Fibroblast of skin of scalp (primary cell): ENCODE measurements at places on chromosomes 6 and 20.

DNA sequence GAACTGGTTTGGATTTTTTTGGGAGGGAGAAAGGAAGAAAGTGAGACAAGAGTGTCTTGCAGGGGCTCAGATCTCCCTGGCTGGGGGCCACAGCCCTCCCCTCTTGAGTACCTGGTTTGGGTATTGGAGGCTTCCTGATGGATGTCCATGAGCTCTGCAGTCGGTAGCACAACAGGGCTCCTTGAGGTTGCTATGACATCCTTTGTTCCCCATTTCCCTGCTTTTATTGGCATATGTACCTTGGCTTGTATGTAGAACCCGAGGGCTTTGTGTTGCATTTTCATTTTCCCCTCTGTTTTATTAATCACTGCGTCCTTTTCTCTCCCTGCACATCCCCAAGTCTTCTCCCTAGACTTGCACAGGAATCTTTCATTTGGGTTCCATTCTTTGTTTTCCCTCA lies 355.5 kb upstream of the TSHZ2 start:
- no peak for DNase-seq

DNA sequence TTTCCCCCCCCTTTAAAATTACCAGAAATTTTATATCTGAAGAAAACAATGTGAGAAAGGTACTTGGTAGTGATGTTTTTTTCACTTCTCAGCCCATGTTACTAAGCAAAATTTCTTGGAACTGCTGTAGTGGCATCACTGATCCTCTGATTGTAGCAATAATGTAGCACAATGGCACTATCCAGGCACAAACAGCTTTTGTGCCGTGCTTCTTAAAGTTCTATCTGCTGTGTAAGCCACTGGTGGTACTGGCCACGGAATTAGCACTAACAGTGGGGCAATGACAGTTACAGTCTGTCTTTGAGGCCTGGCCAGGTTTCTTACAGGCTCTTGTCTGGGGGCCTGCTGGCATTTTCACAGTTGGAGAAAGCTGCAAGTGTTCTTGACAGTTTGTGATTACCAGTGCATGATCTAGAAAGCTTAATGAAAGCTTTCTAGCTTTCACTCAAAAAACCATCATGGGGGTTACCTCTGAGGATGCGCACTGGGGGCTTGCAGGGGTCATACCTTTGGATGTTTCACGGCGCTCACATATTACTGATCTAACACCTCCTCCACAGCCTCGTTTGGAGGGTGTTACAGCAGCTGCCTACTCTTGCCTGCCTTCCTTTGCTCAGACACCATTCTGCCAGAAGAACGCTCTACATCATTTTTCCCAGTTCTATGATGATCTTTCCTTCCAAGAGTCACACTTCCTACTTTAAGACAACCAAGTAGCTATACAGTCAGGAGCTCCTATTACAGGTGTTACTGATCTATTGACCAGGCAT lies 58.4 kb upstream of the ARMH2 start:
- DNase-seq = no peak

DNA sequence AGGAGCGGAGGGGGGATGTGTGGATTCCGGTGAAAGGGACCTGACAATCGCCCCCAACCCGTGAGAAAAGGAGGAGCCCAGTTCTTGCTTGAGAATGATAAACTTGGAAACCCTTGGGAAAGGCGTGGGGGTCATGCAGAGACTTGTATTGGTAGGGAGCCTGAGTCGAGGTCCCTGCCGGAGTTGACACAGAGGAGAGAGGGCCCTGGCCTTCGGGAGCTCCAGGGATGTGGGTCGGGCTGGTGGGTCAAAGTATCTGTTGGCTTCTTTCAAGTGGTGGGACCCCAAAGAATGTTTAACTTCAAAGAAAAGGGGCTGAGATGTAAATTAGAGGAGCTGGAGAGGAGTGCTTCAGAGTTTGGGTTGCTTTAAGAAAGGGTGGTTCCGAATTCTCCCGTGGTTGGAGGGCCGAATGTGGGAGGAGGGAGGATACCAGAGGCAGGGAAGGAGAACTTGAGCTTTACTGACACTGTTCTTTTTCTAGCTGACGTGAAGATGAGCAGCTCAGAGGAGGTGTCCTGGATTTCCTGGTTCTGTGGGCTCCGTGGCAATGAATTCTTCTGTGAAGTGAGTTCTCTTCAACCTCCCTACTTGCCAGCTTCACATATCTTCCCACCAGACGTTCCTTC lies 571 bp downstream of the CSNK2B start:
- DNase-seq = no peak

- no peak for DNase-seq
Observed at GRCh38 chr6:36121787-36122494, 8.4 kb upstream of the MAPK13 start.

DNA sequence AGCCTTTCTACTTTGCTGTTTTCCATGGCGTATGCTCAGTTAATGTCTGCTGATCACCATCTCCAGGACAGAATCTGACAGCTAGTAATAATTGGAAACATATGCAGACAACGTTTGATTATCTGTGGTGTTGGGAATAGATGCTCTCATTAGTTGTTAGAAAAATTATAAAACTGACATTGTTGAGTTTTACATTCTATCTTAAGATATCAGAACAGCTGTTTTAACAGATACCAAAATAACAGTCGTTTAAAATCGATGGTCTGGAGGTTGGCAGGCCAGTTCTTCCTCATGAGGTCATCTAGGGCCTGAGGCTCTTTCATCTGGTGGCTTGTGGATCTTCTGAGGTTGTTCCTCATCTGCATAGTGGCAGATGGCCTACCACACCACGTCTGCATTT lies 137.6 kb downstream of the AIG1 start:
- DNase-seq = no peak

DNA sequence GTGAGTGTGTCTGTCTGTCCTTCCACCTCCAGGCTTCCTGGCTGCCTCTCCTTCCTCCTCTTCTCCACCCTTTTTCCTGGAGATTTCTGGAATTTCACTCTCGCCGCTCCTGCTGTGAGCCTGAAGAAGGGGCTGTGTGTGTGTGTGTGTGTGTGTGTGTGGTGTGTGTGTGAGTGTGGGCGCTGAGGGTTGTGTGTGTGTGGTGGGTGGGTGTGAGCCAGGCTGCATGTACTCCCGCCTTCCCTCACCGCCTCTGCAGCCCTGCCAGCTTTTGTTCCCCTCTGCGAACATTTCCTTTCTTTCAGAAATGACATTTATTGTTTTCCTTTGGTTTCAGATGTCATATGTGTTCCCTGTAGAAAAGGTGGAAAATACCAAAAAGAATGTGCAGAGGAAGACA lies 76.0 kb downstream of the SRC start:
- peak; percentile 65 for DNase-seq

- no peak for DNase-seq
Observed at GRCh38 chr20:63808964-63809674, 21.9 kb downstream of the ZBTB46 start.

DNA sequence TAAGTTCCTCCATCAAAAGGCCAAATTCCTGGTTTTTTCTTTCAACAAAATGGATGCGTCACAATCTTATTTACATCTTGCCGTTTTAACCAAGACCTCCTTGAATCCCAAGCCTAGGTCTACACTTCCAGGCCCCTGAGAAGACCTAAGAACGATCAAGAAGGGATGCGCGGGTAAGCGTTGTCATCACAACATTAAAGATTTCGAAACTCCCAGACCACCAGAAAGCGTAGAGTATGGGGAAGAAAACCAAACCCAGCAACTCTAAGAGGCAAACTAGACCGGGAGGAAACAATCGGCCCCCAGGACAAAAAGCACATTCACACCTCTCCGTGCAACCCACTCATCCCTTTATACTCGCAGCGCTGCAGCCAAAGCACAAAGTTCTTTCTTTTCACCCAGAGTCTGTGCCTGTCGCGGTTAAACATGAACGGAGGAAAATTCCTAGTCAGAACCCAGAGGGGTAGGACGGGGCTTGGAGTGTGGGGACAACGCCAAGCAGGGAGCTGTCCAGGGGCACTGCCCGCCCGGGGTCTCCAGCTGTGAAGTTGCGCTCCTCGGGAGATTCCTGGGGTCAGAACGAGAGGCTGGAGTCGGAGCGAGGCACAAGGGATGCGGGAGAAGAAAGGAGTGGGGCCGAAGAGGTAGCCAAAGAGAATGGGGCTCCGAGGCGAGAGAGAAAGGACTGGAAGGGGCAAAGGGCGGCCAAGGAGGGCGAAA lies 725 bp downstream of the OSER1 start:
- DNase-seq = peak; percentile 20

GRCh38 chr6:92496527-92496926 lies 922.8 kb downstream of the EPHA7 start:
- DNase-seq = no peak

GRCh38 chr6:72616406-72617015 lies 5.4 kb upstream of the KCNQ5 start:
- DNase-seq = peak; percentile 53

GRCh38 chr6:89449193-89449592 lies 16.2 kb downstream of the ANKRD6 start:
- DNase-seq = no peak

- no peak for DNase-seq
Observed at GRCh38 chr6:150631984-150632642, 32.4 kb downstream of the PLEKHG1 start.

- no peak for DNase-seq
Observed at GRCh38 chr6:154468760-154469159, 41.7 kb downstream of the CNKSR3 start.

DNA sequence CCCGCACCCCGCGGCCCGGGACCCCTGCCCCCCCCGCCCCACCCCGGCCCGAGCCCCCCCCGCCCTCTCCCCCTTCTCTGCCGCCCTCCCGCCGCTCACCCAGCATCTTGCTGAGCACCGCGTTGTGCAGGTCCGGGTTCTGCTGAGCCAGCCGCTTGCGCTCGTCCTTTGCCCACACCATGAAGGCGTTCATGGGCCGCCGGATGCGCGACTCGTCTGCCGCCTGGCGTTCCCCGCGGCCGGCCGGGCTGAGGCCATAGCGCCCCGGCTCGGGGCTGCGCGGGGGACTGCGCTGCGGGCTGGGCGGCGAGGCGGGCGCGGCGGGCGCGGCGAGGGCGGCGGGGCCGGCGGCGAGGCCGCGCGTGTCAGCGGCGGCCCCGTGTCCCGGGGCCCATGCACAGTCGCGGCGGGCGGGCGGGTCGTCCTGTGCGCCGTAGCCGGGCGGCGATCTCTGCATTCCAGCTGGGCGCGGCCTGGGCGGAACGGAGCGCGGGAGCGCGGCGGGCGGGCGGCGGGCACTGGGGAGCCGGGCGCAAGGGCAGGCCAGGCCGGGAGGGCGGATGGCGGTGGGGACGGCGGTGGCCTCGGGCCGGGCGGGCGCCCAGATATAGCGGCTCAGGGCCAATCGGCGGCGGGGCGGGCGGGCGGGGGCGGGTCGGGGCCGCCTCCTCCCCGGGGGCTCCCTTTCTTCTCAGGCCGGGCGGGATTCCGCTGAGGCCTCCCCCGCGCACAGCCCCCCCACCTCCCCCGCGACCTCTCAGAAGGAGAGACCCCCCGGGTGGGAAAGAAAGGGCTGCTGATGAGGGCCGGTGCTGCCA lies at the start of gene SOX18:
Gene SOX18 (minus strand): TSS at position 580 of the 818 bp plus-strand sequence. CDS start 123 bp downstream, at position 457.
- DNase-seq = peak; percentile 40

GRCh38 chr6:86775893-86776292 lies 161.4 kb upstream of the HTR1E start:
- no peak for DNase-seq

GRCh38 chr20:56018716-56019115 lies 13.4 kb upstream of the CBLN4 start:
- DNase-seq = no peak

- DNase-seq = peak; percentile 91
Observed at GRCh38 chr6:113813142-113813541, 44.0 kb upstream of the MARCKS start.

DNA sequence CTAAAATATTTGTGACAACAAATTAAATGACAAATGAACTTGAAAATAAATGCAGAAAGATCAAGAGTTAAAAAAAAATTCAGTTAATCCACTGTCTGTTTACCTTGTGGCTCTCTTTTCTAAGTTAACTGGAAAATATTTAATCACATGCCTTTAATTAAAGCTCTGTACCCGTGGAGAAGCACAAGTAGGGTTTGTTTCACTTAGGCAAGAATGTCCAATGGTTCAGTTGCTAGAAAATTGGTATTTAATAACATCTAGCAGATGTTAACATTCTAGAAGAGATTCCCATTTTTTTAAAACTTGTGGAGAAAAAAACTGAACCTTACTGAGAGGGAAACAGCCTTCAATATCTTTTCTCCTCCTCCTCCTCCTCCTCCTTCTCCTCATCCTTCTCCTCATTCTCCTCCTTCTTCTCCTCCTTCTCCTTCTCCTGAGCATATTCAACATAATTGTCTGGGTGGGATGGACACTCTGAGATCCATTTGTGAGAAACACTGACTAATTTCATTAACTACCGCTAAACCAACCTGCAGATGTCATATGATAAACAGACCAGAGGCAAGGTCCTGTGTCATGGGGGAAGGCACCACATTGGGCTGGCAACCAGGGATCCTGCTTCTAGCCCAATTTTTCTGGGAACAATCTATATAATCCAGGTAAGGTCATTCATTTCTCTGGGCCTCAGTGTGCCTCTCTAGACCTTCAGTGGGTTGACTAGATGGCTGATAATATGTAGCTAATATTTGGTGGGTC lies 44.1 kb upstream of the AKIRIN2 start:
- no peak for DNase-seq

DNA sequence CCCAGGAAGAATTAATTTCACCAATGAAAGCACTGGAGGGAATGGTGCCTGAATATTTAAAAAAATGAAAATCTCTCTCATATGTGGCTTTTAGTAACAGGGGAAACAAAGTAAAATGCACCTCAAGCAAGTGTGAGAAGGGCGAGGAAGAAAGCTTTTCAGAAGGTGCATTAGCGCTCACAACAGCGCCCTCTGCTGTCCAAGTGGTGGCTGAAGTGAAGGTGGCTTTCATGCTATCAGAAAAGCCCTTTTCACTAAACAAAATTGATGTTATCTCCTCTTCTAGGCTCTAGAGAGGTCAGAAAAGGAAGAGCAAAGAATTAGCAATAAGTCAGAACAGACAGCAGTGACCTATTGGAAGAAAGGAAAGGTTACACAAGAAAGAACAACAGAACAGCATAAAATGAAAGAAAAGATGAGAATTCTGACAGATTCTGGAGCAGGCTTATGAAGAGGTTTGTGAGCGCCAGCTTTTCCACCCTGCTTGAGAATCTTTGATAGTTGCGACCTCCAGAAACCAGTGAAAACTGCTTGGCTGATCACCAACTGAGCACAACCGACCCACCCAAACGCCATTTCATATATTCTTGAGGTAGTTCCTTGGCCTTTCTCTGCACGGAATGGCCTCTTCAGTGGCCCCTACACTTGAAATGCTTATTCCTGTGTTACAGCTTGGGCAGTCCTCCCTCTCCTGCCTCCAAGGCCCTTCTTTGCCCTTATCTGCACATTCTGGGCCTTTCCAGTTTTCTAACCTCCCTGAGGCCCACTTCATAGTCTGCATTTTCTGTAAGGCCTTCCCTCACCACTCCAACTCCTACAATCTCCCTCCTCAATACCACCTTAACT lies 45.3 kb downstream of the SMLR1 start:
- DNase-seq = peak; percentile 53

DNA sequence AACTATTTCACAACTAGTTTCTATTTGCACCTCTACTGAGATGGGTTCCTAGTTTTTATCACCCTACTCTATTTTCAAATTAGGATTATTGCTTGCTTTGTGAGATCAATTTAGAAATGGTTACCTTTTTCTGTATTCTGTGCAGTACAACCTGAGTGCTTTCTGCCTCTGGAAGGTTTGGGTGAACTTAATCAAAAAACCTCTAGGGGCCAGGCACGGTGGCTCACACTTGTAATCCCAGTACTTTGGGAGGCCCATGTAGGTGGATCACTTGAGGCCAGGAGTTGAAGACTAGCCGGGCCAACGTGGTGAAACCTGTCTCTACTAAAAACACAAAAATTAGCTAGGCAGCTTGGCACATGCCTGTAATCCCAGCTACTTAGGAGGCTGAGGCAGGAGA lies 63.3 kb downstream of the SCAF8 start:
- no peak for DNase-seq

GRCh38 chr6:44004136-44004535 lies 123.1 kb downstream of the MRPL14 start:
- no peak for DNase-seq

GRCh38 chr6:148867862-148868261 lies 121.0 kb downstream of the UST start:
- DNase-seq = no peak
